Effector CD4-positive, alpha-beta T cell (primary cell): ENCODE measurements at places on chromosomes 1 and 21.

DNA sequence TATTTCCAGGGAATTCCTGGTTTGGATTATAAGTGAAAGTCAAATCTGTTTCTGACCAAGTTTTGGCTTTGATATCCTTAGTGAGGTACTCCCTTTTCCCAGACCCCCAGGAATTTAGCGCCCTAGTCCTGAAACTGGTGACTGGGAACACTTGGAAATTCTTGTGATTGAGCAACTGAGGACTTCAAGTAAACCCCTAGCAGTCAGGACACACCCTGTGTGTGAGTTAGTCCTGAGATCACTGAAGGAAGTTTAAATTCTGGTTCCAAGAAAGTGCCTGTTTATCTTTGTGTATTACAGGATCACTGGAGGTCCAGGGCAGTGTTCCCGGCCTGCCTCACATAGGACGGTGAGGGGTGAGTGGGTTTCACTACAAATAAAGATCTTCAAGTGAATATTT, 95.1 kb upstream of the F3 start:
- DNase-seq: no peak

DNA sequence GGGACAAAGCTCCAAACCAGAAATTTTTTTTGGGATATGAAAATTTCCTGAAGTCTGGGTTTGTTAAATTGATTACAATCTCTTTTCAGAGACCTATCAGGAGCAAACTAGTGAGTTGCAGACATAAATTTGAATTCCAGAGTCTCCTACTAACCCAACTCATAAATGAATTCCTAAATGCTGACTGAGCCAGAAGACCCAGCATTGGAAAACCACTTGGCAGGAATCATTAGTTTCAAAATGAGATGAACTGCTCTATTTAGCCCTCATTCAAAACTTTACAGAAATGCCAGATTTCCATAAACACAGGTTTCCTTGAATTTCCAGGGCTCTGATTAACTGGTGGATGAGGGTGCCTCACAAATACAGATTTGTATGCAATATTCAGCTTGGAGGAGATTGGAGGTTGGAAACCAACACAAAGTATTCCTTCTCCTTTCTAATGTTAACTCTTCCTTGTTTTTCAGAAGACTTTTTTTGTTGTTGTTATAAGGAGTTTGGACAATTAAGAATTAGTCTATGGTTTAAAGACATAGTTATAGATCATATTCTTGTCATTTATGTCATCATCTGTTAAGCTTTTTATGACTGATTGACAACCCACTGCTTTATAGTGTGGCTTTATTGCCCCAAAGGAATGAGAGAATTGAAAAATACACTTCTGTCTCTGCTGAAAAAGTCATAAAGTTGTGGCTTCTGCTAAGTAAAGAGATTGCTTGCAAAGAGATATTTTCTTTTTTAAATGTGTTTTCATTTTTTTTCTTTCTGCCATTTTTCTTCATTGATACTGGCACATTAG, 222.8 kb downstream of the HLX start:
- DNase-seq: no peak

DNA sequence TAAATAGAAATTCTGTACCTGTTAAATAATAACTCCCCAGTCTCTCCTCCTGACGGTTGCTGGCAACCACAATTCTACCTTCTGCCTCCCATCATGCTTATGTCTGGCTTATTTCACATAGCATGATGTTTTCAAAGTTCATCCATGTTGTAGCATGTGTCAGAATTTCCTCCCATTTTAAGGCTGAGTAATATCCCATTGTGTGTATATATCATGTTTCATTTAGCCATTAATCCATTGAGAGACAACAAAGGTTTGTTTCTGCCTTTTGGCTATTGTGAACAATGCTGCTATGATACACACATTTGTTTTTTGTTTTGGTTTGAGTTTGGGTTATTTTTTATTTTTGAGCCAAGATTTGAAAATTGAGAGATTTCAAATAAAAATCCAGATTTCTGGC, 72.0 kb downstream of the LBR start:
- DNase-seq: no peak

DNA sequence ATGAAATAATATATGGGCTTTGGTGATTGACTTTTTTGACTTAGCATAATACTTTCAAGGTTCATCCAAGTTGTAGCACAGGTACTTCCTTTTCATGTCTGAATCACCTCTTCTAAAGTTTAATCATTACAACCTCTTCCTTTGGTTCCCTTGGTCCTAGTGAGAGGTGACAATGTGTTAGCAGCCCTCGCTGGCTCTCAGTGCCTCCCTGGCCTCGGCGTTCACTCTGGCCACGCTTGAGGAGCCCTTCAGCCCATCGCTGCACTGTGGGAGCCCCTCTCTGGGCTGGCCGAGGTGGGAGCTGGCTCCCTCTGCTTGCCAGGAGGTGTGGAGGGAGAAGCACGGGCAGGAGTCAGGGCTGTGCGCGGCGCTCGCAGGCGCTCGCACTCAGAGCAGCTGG, 13.0 kb upstream of the RCAN3 start:
- DNase-seq: no peak

GRCh38 chr1:19734472-19734999, 65.2 kb downstream of the TMCO4 start:
- DNase-seq: no peak

- no peak for DNase-seq
These were observed 36.4 kb upstream of the HSD17B7 start for GRCh38 chr1:162753998-162754585.

- DNase-seq: no peak
These were observed 62.6 kb downstream of the MAN1C1 start for GRCh38 chr1:25679171-25679570.
